ENCODE measurements at places on chromosomes 2 and 18. TPM values are rescaled to one million over a fixed set of nuclear protein-coding genes. Genes with fewer than 3 reads are reported as not detected.

Gene GRP
- total RNA-seq, result not detected

Gene ASB1
- total RNA-seq, result 37.4 TPM

- no peaks in the 10 kb centered on the region for H3K36me3 ChIP-seq
- no peak overlapping the region for H3K4me3 ChIP-seq
- no peaks in the 10 kb centered on the region for H3K27me3 ChIP-seq
- no peak overlapping the region for H3K27ac ChIP-seq
- DNase-seq, result no peak
These were observed 187.3 kb downstream of the FAM210A start for GRCh38 chr18:13539050-13539449.

DNA sequence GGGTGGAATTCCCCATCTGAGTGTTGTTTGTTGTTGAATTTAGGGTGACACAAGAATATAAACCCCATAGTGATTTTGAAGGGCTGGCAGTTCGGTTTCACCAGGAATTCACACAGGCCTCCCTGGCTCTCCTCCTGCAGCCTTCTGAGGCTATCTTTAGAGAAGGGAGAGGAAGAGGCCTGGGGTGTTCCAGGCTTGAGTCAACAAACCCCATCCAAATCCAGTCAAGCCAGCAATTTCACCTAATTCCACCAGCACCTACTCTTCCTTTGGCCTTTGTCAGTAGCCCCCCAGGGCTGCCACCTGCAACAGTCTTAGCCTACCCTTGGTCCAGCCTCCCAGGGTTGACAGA, 32.0 kb downstream of the MARCHF4 start:
- no peaks in the 10 kb centered on the region for H3K36me3 ChIP-seq
- DNase-seq, result no peak
- H3K4me1 ChIP-seq, result peaks cover 4% of the 10 kb centered on the region
- peaks cover 28% of the 10 kb centered on the region for H3K27me3 ChIP-seq
- no peak overlapping the region for H3K27ac ChIP-seq
- H3K4me3 ChIP-seq, result no peak overlapping the region

Gene G6PC2
- total RNA-seq, result not detected

Gene ADD2
- 3.1 TPM for total RNA-seq

DNA sequence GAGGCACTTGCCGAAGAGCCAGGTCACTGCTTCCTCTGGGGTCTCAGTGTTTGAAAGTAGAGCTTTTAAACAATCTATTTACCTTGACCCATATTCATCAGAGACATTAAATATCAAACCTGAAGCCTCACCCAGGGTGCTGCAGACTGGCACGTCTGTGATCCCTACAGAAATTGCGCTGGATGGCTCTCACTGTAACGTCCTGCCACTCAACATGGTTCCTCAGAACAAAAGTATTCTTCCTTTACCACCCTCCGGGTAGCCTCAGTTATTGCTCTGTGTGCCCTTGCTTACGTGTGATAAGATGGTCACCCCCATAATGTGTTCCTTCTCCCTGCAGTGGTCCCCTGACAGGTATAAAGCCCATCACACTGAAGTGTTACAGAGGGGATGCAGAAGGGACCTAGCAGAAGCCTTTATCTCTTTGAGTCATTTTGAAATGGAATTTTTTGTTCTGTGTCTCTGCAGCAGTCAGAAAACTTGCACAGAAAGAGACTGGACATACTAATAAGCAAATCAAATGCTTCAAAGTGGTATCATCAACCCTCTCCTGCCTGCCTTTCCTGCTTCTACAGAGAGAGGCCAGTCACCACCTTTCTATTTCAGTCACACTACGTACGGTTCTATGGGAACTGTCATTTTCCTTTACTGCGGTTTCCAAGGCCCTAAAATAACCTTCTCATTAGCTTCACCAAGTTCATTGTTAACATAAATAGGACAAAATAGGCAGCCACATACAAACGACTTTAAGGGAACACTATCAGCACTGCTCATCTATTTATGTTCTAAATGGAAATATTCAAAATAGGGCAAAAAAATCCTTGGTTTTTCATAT, 86.8 kb downstream of the METTL8 start:
- no peaks in the 10 kb centered on the region for H3K27me3 ChIP-seq
- no peak for DNase-seq
- peaks cover 2% of the 10 kb centered on the region for H3K36me3 ChIP-seq
- H3K27ac ChIP-seq, result peak overlapping the region; percentile 35

DNA sequence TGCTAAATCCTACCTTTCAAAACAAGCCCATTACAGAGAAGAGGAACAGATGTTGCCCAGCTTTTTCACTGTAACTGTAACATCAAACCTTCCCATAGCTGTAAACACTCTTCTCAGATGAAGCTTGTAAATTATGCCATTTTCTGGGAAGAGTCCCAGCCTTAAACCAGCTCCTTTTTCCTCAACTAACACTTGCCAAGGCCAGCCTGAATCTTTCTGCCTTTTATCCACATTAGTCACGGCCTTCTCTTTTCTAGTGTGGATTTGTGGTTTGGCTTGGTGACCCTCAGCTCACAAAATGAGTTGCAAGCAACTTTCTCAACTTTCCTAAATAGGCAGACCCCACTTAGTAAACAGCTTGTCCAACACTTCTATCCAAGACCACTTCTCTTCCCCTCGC, 90.2 kb downstream of the CABLES1 start:
- H3K27ac ChIP-seq, result peak overlapping the region; percentile 67
- H3K27me3 ChIP-seq, result no peaks in the 10 kb centered on the region
- H3K4me1 ChIP-seq, result peaks cover 49% of the 10 kb centered on the region
- DNase-seq, result no peak
- peaks cover 39% of the 10 kb centered on the region for H3K36me3 ChIP-seq

Gene IL1R1
- total RNA-seq, result 0.52 TPM

- H3K36me3 ChIP-seq, result no peaks in the 10 kb centered on the region
- no peaks in the 10 kb centered on the region for H3K4me1 ChIP-seq
- DNase-seq, result no peak
- no peak overlapping the region for H3K27ac ChIP-seq
- no peaks in the 10 kb centered on the region for H3K27me3 ChIP-seq
These were observed 180.5 kb downstream of the VWC2L start for GRCh38 chr2:214591366-214591765.

Gene ST8SIA3
- total RNA-seq, result not detected

Gene CIB4
- not detected for total RNA-seq

Gene PROM2
- 0.59 TPM for total RNA-seq

DNA sequence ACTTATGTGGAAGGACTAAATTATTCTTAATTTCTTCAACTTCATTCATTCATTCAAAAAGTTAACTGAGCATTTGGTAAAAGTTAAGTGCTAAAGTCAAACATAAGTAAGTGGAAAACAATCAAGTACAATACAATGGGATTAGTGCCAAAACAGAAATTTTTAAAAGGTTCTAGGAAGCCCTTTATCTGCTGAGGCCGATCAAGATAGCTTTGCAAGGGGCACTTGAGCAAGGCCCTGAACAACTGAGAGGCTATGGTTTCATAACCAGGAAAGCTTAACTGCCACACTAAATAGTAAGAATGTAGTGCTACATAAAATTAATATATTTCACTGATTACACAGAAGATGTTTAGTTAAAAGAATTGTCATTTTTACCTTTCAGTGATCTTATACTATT, 76.5 kb downstream of the NOL10 start:
- DNase-seq, result no peak
- no peak overlapping the region for H3K27ac ChIP-seq
- H3K4me1 ChIP-seq, result peaks cover 7% of the 10 kb centered on the region

DNA sequence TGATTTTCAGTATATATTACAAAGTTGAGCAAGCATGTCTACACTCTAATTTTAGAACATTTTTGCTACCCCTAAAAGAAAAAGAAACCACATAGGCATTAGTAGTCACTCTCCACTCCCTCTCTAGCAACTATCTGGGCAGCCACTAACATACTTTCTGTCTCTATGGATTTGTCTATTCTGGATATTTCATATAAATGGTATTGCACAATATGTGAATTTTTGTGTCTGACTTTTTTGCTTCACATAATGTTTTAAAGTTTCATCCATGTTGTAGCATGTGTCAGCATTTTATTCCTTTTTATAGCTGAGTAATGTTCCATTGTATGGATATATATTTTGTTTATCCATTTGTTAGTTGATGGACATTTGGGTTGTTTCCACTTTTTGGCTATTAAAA, 232.5 kb upstream of the CTAGE1 start:
- no peaks in the 10 kb centered on the region for H3K36me3 ChIP-seq
- no peak overlapping the region for H3K27ac ChIP-seq
- no peaks in the 10 kb centered on the region for H3K27me3 ChIP-seq

- DNase-seq, result no peak
- H3K36me3 ChIP-seq, result no peaks in the 10 kb centered on the region
- H3K27me3 ChIP-seq, result no peaks in the 10 kb centered on the region
- no peak overlapping the region for H3K27ac ChIP-seq
- H3K4me1 ChIP-seq, result no peaks in the 10 kb centered on the region
These were observed 116.8 kb upstream of the RAB6C start for GRCh38 chr2:129862668-129863067.

DNA sequence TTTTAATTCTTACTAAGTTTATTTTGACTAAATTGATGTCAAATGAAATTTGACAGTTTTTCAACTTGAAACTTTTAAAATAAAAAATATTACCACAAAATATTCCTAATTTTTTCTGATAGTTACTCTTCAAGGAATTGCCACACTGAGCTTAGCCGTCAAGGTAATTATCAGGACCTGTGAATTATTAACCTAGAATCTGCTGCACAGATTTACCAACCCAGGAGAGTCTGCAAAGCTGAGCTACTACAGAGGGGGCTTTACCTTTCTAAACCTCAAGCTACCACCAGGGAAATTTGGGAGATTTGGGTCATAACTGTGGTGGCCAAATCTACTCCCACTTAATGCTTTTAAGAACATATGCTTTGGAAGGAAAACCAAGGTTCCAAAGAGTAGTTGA, 324.6 kb downstream of the CCDC178 start:
- no peak overlapping the region for H3K27ac ChIP-seq
- no peak overlapping the region for H3K4me3 ChIP-seq
- H3K36me3 ChIP-seq, result no peaks in the 10 kb centered on the region
- no peak for DNase-seq

DNA sequence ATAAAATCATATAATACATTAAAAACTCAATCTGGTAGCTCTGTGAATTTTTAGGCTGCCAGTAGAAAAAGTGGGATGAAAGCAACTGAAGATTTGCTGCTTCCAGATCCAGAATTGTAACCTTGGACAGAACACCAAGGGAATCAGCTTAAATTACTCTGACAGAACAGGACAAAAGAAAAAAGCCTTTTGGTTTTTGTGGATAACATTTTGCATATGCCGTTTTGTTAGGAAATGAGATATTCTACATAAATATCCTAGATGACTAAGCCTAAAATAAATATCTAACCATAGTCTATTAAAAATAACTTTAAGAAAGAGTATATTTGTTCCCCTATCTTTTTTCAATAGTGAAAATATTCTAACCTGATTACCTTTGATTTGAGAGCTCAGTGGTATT, 148.7 kb upstream of the DOCK10 start:
- H3K27me3 ChIP-seq, result peaks cover 4% of the 10 kb centered on the region
- H3K4me3 ChIP-seq, result no peak overlapping the region
- no peaks in the 10 kb centered on the region for H3K36me3 ChIP-seq
- no peak for DNase-seq
- no peak overlapping the region for H3K27ac ChIP-seq
- no peaks in the 10 kb centered on the region for H3K4me1 ChIP-seq

DNA sequence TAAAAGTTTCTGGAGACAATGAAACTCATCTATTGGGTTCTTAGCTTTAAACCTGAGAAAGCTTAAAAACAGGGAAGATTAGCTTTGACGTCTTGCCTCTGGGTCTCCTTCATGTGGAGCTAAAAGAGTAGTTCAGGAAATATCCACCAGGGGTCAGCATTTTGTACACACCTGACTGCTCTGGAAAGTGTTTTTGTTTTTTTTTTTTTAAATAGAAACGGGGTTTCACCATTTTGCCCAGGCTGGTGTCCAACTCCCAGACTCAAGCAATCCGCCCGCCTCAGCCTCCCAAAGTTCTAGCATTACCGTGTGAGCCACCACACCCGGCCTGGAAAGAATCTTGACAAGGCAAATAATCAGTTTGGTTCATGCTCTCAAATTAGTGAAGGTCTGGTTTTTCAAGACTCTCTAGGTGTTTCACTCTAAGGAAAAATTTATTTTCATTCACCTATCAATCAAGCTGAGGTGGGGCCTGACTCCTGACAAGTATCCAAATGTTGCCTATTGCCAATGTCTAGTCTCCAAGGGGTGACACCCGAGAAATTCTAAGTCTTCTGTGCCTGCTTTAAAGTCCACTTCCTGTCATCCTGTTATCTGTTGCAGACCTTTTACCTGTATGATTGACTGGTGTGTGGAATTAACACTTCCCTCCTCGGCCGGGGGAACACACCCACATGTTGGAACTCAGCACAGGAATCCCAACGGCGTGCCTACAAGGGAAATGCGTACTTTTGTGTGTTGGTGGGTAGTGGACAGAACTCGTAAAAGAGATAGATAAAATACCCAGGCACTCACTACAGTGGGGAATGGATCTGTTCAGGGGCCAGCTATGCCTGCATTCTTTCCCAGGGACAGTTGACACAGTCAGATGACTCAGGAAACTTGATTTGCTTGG, 11.3 kb downstream of the IL1RN start:
- H3K27ac ChIP-seq, result no peak overlapping the region
- no peaks in the 10 kb centered on the region for H3K36me3 ChIP-seq
- no peak overlapping the region for H3K4me3 ChIP-seq
- DNase-seq, result peak; percentile 50
- peaks cover 35% of the 10 kb centered on the region for H3K4me1 ChIP-seq

Gene SEPTIN10
- 2.9 TPM for total RNA-seq

Gene REG3A
- not detected for total RNA-seq

GRCh38 chr18:79434607-79435401, 39.1 kb downstream of the NFATC1 start:
- no peak for DNase-seq
- H3K4me1 ChIP-seq, result peaks cover 10% of the 10 kb centered on the region
- no peak overlapping the region for H3K4me3 ChIP-seq
- no peak overlapping the region for H3K27ac ChIP-seq

Gene PRKAG3
- not detected for total RNA-seq

- H3K36me3 ChIP-seq, result no peaks in the 10 kb centered on the region
- no peak overlapping the region for H3K27ac ChIP-seq
- H3K4me1 ChIP-seq, result peaks cover 6% of the 10 kb centered on the region
- H3K4me3 ChIP-seq, result no peak overlapping the region
- DNase-seq, result no peak
These were observed 7.1 kb upstream of the WNT10A start for GRCh38 chr2:218873359-218874194.

DNA sequence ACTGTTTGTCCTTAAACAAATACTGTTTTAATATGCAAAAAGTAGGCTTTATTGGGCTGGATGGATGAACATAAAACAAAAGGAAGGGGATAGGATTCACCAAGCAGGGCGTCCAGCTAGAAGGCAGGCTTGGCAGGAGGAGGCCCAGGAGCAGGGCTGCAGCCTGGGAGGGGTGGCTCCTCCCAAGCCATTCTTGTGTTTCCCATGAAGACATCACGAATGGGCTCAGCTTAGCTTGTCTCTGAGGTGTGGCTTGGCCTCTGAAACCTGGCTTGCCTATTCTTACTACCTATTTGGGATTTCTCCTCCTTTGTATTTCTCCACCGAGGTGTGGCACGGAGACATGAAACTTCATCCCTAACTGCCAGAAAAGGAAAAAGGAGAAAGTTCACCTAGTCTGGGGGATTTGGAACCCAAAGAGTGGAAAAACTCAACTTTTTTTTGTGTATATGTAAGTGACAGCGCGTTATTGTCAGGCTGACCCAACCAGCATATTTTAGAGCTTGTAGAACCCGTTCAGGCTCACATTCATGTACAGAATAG, 481.9 kb upstream of the SPRED2 start:
- no peak overlapping the region for H3K4me3 ChIP-seq
- no peak for DNase-seq
- no peaks in the 10 kb centered on the region for H3K27me3 ChIP-seq
- no peaks in the 10 kb centered on the region for H3K4me1 ChIP-seq

Gene LRATD1
- not detected for total RNA-seq

Gene COA5
- total RNA-seq, result 23.9 TPM

Gene DCDC2C
- total RNA-seq, result not detected

- peaks cover 4% of the 10 kb centered on the region for H3K27me3 ChIP-seq
- no peak for DNase-seq
- no peak overlapping the region for H3K27ac ChIP-seq
- H3K4me1 ChIP-seq, result no peaks in the 10 kb centered on the region
These were observed 43.7 kb downstream of the PAX3 start for GRCh38 chr2:222255090-222255489.
